Stimulated activated CD4-positive, alpha-beta T cell treated with anti-CD3 and anti-CD28 coated beads, Interleukin-15, amount 100 ng/mL, for 24 hours (primary cell): ENCODE measurements at places on chromosomes 12 and 14.

GRCh38 chr14:97411938-97412612 lies 614.9 kb downstream of the VRK1 start:
- DNase-seq, result no peak

DNA sequence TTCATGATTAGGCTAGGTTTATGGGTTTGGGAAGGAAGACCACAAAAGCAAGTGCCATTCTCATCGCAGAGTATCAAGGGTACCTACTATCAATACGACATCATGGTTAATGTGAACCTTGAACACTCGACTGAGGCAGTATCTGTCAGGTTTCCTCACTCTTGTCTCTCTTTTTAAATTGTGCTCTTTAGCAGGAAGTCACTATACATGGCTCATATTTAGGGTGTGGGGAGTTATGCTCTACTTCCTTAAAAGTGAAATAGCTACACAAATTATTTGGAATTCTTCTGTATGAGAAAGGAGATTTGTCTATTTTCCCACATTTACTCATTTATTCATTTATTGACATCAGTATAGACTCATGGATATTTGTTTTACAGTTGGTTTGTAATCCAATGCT lies 5.9 kb upstream of the CLEC4E start:
- no peak for DNase-seq

DNA sequence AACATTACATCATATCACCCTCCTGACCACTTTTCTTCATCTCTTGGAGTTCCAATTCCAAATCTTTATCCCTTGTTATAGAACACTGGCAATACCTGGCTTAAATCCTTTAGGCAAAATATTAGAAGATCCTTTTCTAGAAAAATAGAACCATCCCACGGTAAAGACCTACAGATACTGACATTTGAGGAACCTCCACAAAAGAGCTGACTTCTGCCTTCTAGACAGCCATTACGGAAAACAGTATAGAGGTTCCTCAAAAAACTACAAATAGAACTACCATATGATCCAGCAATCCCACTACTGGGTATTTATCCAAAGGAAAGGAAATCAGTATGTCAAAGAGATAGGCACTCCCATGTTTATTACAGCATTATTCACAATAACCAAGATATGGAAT lies 241.7 kb upstream of the AMIGO2 start:
- no peak for DNase-seq

DNA sequence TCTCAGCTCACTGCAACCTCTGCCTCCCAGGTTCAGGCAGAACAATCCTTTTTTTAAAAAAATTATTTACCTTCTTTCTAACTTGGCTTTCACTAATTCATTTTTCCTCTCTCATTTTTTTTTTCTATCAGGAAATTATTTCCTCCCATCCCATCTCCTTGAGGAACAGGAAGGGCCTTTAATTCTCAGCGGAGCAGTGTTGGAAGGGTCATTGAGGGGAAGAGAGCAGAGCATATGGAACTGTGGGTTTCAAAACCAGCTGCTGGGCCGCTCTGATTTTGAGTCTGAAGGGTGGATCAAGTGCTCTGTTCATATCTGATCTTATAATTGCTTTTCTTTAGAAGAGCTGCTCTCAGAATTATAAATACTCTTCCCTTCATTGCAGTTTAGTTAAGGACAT lies 29.0 kb downstream of the NUBPL start:
- DNase-seq, result no peak

DNA sequence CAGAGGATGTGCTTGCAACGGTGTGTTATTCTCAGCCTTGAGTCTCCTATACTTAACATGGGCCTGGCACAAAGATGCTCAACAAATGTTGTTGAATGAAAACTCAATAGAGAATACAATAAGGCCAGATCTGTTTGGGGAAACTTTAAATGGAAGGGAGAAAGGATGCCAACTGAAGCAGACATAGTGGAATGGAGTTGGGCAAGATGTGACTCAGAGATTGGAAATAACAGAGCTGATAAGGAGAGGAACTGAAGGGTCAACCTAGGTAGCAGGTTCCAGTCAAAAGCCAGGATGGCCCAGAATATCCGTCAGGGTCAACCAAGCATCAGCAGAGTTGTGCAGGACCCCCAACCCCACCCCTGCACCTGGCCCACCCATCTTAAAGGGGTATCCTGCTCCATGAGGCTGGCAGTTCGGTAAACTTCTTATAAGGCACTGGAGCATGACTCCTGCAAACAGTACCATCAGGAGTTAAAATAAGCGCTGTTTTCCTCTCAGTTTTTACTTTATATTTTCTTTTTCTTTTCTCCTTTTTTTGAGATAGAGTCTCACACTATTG lies 1.1 kb upstream of the BCDIN3D start:
- DNase-seq, result no peak

DNA sequence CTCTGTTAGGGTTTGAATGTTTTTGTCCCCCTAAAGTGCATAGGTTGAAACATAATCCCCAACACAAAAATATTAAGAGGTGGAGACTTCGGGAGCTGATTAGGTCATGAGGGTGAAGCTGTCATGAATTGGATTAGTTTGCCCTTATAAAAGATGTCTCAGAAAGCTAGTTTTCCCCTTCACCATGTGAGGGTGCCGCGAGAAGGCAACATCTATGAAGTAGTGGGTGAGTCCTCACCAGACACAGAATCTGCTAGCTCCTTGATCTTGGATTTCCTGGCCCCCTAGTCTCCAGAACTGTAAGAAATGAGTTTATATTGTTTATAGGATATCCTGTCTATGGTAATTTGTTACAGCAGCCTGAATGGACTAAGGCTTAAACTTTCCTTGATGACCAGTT lies 301.5 kb upstream of the ATP2B1 start:
- DNase-seq, result no peak

GRCh38 chr12:24535334-24536069 lies 413.4 kb downstream of the BCAT1 start:
- no peak for DNase-seq

DNA sequence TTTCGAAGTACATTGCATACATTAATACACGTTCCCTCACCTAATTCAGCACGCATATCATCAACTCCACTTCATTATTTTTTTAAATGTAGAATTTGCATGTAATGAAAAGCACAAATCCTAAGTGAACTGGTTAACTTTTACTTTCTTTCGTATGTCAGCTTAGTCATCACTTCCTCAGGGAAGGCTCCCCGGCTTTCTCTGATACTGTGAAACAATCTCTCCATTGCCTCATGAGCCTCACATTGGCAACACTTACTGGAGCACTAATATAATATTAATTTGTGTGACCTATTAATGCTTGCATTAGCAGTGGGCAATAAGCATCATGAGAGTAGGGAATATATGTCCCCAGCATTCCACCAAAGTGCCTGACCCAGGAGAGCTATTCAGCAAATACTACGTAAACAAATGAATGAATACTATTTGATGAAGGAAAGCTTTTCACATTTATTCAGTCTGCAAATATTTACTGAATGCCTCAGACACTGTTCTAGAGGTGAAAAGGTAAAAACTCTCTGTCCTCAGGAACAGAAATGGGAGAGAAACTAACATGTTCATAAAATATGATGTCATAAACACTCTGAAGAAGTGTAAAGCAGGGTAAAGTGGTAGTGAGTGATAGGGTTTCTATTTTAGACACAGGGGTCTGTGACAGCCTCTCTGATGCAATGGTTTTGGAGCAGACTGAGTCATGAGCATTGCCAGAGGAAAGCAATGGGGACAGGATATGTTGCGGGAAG lies 327.5 kb upstream of the DIO2 start:
- DNase-seq, result no peak
